ENCODE measurements at places on chromosomes 2 and 18.

DNA sequence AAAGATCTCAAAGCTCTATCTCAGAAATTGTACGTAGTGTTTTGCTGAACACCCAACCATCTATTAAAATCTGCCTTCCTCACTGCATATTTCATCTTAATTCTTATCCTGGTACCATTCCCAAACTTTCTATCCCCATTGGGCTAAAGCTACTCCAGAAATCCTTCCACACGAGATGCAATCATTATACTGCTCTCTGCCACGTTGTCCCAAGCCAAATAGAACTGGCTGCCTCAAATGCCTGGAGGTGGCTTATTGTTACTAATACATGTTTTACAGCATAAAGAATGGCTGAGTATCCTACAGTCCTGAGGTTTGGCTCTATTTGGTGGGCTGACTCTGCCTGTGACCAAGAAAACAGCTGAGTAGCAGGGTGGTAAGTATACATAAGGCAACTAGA lies 306.0 kb upstream of the ACVR2A start:
- no peak for DNase-seq

DNA sequence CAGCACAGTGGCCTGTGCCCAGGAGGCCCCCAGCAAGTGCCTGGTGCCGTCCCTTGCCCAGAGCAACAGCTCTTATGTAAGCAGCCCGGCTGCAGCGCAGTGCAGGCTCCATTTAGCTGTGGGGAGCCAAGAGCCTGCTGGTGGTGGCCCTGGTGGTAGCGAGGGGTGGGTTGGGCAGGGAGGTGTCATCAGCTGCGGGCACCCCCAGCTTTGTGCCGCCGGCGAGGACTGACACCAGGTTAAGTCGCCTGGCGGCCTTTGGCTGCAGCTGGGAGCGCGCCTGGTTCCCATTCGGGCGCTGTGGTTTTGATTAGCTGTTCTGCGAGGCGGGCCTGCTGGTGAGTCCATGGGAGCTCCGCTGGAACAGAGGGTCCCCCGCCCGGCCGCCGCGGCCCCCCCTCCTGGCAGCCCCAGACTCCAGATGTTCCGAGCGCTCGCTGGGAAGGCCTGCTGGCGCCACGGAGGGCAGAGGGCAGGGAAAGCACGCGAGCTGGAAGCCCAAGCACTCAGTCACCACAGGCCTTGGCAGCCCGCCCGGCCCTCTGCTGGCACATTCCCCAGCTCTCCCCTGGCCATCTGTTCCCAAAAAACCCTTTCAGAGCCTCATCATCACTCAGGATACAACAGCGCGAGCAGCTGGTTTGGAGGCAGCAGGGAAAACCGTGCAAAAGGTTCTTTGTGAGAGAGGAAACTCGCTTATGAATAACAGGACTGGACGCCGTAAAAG lies 18.4 kb downstream of the ATOH8 start:
- DNase-seq: no peak

- DNase-seq: no peak
These were observed 98.7 kb upstream of the SLC66A3 start for GRCh38 chr2:11056614-11057013.

- DNase-seq: no peak
These were observed 166.7 kb downstream of the MCFD2 start for GRCh38 chr2:46748735-46749531.

- no peak for DNase-seq
These were observed 985.5 kb upstream of the POU3F3 start for GRCh38 chr2:103868396-103868795.

GRCh38 chr2:166179201-166179600 lies 51.4 kb upstream of the SCN1A start:
- no peak for DNase-seq

DNA sequence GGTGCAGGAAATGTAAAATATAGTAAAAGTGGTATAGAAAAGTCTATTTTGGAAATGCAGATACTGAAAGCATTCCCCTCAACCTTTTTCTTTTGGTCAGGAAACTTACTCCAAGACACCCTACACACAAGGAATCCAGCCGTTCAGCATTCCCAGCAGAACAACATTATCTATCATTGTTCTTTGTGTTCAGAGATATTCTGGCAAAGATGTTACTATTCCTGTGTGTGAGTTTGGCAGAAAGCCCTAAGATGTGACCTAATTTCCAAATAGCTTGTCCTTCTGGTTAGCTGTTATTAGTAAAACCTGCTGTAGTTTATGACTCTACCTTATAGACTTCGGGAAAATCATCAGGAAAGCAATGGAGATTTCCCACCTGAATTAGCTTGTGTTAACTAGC lies 78.1 kb upstream of the PELI1 start:
- no peak for DNase-seq

DNA sequence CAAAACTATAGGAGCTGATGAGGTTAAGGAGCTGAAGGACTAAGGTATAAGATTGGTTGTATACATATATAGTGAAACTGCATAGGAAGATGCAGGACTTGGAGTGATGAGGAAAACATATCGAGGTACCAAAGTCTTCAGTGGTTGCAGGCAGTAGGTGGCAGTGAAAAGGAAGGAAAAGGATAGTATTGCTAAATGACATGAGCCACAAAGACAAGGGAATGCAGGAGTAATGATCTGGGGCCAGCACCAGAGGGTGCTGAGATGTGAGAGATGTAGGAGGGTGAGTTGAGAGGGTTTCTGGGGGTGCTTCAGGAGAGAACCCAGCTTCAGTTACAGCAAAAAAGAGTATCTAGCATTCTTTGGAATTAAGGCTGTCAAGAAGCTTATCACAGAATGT lies 172.2 kb upstream of the MYO3B start:
- no peak for DNase-seq

All from GM20000 (cell line).